ENCODE measurements at places on chromosomes 1 and 21.

DNA sequence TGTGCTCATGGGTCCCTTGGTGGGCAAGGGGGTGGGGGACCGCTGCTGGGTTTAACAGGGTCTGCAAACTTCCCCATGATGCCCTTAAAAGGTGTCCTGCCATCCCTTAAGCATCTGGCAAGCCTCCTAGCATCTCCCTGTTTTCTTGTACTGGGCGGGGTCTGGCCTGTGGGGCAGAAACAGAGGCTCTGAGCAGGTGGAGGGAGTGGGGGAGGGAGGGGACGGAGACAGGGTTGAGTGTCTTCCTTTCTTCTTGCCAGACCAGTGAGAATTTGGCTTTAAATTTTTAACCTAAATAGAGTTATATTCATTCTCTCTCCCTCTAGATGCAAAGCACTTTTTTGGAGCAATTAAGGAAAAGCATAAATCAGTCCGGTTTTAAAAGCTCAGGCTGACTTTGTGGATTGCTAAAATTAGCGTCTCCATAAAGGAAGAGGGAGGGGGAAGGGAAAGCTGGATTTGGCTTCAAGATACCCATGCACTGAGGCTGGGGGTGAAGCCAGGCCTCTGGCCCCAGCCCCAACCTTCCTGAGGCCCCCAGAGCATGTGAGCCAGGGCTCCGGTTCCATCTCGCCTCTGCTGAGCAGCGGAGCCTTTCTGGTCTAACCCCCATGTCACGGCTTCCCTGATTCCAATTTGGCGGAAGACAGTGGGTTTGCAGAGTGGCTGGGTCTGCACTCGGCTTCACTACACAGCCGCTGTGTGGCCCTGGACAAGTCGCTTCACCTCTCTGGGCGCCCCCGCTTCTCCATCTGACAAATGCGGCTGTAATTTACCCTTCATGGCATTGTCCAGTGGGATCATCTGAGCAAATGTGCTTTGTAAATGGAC lies 25.3 kb downstream of the IGSF21 start:
- DNase-seq, result no peak

- no peak for DNase-seq
Measured at GRCh38 chr1:179318491-179318890, 24.9 kb downstream of the SOAT1 start.

DNA sequence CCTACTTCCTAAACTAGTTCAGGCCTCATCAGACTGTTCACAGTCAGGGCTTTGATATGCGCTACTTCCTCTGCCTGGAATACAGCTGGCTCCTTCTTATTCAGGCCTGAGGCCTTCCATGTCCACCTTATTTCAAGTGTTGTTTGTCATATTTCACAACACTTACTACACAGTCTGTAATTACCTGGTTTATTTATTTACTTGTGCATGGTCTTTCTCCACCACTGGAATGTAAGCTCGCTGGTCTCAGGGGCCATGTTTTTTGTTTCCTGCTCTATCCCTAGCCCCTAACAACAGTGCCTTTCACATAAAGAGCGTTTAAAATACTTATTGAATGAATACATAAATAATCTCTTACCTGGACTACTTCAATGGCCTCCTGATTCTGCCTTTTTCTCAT lies 4.6 kb upstream of the SRSF4 start:
- DNase-seq, result no peak

DNA sequence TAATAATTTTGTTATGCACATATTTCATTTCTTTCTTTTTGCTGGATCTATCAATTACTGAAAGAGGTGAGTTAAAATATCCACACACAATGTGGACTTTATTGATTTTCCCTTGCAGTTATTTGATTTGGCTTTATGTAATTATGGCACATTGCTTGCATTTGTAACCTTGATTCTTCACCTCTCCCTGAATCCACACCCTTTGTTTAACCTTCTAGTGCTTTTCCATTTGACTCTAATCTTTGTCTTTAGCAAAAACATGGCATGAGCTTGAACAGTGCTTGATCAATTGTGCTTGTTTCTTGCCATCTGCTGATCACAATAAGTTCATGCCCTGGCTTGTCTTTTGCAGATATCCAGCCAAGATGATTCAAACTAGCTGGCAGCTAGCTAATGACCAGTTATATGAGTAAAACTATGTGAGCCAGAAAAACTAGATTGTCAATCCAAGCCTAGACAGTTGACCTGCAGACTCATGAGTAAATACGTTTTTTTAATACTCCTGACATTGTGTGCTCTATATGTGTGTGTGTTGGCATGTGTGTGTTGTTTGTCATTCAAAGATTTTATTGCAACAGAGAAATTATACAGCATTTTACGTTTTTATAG lies 899.2 kb downstream of the NCAM2 start:
- DNase-seq, result no peak

DNA sequence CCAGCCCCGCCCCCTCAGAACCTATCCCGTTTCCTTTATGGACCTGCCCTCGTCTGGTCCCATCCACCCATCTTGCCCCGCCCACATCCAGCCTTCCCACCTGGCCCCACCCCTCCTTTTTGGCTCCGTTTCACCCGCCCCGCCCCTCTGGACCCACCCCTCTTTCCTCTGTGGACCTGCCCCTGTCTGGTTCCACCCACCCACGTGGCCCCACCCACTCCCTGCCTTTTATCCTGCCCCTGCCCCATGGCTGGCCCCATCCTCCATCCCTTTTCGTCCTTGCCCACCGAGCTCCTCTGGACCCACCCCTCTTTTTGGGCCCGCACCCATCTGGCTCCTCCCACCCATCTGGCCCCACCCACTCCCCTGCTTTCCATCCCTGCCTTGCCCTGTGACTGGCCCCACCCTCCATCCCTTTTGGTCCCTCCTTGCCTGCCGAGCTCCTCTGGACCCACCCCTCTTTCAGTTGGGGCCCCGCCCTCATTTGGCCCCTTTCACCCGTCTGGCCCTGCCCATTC lies 177.3 kb downstream of the CAMTA1 start:
- peak; percentile 98 for DNase-seq

DNA sequence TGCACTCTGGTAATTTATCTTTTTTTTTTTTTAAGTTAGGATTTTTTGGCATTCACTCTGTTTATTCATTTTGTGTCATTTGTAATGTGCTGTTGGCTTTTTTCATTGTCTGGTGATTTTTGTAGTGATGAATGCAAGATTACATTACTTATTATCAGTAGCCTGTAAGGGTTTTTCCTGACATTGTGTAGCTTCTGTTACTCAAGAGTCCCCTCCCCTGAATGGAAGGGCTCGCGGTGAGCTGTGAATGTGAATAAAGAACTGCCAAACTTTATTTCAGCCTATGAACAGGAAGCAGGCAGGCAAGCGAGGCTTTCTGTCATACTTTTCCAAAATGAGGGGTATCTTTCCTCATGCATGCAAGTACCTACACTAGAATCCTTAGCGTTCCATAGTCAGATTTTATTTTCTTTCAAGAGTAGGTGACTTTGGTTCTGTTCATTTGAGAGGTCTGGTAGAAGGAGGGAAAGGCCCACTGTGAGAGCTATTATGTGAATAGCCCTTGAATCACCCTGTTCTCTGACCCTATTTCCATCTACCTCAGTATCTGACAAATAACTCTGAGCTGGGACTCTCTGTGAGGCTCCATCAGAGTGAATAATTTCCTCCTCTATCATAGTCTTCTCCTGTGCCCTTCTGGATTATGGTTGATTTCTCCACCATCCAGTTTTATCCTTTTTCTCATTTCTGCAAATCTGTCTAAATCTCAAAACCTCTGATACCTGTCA lies 114.0 kb downstream of the CD247 start:
- DNase-seq, result no peak

DNA sequence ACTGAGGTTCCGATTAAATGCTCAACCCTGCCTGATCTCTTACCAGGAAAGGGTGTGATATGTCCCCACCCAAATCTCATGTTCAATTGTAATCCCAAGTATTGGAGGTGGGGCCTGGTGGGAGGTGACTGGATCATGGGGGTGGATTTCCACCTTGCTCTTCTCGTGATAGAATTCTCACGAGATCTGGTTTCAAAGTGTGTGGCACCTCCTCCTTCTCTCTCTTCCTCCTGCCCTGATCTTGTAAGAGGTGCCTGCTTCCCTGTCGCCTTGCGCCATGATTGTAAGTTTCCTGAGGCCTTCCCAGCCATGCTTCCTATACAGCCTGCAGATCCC lies 34.9 kb downstream of the RSPH1 start:
- no peak for DNase-seq

DNA sequence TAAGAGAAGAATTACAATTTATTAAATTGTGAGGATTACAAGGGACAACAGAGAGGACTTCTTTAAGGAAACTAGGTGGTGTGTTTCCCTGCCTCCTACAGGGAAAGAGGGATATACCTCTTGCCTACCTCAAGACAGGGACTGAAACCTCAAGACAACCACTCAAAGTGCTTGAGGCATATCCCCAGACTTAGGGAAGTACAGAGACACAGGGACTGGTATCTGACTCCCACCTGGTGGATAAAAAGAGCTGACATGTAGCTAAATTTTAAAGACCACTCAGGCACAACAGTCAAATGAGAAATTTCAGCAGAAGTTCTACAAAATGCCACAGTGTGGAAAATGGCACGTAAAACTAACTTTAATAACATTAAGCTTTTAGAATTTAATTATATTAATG lies 21.3 kb downstream of the DENND2C start:
- DNase-seq, result peak; percentile 20

DNA sequence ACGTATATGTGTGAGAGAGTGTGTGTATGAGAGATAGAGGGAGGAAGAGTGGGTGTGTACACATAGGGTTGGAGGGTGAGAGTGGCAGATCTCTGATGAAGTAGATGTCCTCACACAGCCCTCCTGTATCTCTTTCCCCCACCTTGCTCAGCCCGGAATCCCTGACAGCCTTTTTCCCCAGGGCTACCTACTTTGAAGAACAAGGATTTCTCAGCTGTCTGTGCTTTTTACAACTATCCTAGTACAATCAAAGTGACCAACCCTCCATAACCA lies 29.1 kb upstream of the CADM3 start:
- DNase-seq, result no peak

- no peak for DNase-seq
Measured at GRCh38 chr1:246020211-246020954, 486.7 kb downstream of the SMYD3 start.

GRCh38 chr1:76933847-76934815 lies 66.9 kb downstream of the ST6GALNAC5 start:
- no peak for DNase-seq

- no peak for DNase-seq
Measured at GRCh38 chr1:96559707-96560596, 161.6 kb upstream of the PTBP2 start.

- no peak for DNase-seq
Measured at GRCh38 chr1:8350914-8351684, 33.2 kb downstream of the SLC45A1 start.

DNA sequence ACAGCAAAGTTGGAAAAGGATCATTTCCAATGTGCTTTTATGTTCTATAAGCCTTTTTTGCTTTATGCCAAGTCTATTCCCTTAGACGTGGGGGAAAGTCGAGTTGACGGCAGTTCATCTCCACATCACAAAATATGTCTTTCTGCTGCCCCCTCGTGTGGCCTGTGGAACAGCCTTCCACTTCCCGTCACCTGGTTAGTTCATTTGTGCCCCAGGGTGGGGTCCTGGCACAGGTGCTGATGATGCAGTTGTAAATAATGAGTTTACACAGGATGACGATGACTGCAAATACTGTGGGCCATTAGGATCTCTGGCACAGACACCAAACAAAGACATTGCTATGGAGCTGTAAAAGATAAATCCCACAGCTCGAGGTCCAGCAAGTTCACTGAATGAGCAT lies 10.0 kb upstream of the OTUD3 start:
- DNase-seq, result peak; percentile 8

DNA sequence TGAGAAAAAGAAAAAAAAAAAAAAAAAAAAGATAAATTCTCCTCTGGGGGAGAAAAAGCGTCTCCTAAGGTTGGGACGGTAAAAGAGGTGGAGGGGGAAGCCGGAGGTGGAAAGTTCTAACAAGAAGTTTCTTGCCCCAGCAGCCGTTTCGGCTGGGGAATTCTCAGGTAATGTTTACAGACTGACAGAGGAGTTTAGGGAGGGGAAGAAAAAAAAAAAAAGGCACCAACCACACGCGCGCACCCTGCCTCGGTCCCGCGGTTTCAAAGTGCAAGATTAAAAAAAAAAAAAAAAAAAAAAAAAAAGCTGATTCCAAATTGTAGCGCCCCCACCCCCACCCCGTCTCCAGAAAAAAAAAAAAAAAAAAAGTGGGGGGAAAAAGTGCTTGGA lies 504 bp downstream of the DHRS3 start:
- no peak for DNase-seq

DNA sequence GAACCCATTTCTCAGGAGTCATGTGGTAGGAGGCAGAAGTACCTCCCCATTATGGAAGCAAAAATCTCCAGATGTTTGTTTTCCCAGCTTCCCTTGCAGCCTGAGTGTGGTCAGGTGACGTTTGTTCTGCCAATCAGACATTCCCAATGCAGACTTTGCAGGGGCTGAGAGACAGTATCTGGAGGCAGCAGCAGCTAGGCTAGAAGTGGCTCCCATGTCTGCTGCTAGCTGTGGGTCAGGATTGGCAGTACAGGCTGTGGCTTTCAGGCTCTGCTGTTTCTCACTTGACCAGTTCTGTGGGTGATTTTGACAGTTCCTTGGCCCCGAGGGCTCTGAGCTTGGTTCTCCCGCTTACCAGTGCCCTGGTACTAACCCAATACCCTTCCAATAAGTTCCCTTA lies 58.6 kb upstream of the NBPF3 start:
- no peak for DNase-seq

- no peak for DNase-seq
Measured at GRCh38 chr1:6197746-6198427, 1.5 kb downstream of the RPL22 start.

DNA sequence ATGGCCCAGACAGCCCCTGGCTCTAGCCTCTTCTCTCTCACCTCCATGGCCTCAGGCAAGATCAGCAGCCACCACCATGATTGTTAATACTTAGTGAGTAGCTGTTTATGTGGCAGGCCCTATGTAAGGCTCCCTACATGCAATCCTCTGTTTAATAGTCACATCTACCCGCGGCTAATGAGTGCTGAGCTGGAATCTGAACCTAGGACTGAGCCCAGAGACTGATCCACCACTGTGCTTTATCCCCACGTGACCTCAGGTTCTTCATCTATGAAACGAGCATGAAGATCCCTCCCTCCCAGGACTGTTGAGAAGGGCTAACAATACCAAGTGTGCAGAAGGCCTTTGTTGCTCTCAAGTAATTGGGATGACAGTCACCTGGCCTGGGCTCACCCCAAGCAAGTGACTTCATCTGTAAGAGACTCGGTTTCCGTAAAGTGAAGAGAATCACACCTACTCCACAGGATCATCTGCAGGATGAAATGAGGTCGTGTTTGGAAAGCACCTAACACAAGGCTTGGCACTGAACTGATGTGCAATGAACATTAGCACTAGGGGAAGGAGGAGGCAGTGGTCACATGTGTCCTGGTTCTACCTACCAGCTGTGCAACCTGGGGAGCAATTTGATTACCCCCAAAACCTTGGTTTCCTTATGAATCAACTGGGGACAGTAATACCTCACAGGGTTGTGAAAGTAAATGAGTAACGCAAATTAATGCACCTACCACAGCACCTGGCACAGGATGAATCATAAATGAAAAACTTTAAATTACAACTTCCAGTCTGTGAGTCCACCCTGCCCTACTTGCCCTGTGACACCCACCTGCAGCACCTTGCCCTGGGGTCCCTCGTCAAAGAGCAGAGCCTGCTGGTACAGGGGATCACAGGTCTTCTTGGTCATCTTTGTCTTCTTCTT lies 37.2 kb downstream of the RIMS3 start:
- DNase-seq, result no peak
